Neural crest cell (in vitro differentiated cells): ENCODE measurements at places on chromosomes 6 and 20. TPM values are rescaled to one million over a fixed set of nuclear protein-coding genes. Genes with fewer than 3 reads are reported as not detected.

CRISP3 gene
- not detected in 2 replicates for total RNA-seq

MCM9 gene
- 20.4 and 20.7 TPM in 2 replicates for total RNA-seq

PGC gene
- total RNA-seq: not detected in 2 replicates

DNA sequence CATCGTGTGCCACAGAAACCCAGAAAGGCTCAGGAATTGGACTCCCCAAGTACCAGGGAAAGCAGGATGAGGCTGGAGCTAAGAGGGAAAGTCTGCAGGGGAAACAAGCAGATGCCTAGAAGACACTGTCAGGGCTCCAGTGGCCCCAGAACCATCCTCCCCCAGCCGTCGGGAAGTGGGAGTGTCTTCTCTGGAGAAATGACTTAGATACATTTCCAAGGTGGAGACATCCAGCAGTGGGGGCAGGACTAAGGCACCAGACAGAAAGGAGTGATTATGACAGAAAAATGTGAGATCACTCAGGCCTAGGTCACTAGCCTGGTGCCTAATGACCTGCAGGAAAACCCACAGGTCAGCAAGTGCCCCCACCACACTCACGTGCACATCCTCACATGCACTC is 36.0 kb upstream of the VSX1 start:
- no peak for DNase-seq

DNA sequence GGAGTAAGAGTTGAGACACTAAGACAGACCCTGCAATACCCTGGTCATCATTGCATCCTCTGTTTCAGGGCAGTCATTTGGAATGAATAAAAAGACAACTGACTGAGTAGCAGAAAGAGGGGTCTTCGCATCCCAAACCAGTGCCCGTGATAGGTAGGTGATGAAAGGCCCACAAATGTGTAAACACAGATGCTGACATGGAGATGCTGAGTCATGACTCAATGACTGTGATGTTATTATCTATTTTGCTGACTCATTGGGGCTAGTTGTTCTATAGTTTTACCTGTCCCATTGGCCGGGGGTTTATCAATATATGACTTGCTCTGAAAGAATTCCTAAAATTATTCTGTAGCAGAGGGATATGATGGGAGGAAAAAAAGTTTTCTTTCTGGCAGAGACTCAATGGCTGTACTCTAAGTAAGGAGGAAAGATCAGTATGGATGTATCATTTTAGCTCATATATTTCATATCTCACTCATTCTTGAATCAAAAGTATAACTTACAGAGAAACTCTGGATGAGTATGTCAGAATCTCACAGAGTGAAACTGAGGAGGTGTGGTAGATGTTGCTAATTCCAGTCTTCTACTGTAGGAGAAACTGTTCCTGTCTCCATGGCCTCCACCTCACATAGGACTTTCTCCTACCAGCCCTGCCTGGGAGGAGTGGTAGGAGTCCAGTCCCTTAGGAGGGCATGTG is 119.9 kb upstream of the PREP start:
- no peak for DNase-seq

DNA sequence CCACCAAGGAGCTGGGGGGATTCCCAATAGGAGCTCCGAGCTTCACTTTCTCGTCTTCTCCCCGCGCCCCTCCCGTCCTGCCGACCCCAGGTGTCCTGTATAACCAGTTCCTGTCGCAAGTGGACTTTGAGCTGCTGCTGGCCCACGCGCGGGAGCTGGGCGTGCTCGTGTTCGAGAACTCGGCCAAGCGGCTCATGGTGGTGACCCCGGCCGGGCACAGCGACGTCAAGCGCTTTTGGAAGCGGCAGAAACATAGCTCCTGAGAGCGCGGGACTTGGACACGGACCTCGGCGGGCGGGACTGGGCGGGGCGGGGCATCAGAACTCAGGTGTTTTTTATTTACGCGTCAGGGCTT is 340 bp upstream of the VARS2 start:
- no peak for DNase-seq

DNA sequence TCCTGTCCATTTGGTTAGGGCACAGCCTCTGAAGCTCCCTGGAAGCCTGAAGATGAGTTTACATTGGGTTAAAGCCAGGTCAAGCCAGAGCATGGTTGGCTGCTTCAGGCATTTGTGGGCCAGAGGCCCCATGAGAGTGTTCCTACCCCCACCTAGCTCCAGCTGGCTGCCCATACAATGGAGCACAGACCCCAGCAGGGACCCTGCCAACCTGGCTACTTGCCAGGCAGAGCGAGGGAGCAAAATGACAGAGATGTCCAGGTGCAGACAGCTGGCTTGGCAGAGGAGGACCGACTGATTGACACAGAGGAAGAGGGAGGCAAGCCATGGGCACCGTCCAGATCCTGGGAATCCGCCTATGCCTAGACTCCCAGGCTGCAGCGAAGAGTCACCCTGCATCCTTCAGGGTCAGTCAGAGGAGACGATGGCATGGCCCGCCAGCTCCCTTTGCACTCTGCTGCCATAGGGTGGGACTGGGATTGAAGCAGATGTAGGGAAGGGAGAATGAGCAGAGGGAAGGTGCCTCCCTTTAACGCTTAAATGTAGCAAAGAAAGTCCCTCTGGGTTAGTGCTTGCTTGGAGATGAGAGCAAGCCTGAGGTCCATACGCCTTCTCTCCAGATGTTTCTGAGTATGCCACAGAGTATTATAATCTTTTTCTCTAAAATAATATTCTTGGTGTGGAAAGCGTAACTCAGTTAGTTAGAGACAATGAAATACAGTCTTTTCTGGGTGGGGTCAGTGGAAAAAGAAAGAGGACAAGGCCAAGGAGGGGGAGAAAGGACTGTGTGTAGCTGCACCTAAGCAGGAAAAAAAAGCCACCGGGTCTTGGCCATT is 77.6 kb upstream of the FYN start:
- DNase-seq: no peak

DNA sequence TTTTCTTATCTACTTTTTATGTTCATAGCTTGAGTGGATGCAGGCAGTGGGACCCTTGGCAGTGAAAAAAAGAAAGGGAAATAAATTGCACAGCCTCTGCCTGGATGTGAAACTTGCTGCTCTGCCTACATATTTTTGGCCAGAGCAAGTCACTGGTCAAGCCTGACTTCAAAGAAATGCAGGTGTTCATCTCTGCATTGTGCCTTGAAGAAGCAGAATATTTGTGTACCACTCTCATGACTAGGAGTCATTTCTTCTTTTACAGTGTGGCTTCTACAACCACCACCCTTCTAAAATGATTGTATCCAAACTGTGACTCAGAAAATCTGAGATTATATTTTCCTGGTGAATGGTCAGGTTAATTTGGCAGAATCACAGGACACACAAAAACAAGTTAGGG is 2.5 kb upstream of the KATNA1 start:
- no peak for DNase-seq

DNA sequence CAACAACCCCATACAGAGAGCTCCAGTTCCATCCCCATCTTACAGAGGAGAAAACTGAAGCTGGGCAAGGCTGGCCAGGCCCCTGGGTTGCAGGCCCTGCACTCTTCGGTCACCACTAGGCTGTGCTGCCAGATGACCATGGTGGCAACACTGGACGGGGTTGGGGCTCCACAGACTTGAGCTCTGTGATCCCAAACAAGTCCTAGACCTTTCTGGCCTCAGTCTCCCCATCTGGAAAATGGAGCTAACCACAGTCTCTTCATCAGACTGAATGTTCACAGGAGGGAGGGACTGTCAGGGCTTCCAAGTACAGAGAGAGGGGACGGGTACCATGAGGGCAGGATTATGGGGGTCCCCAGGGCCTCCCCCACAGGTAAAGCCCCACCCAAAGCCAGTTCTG is 41.3 kb upstream of the NOL4L start:
- no peak for DNase-seq

DNA sequence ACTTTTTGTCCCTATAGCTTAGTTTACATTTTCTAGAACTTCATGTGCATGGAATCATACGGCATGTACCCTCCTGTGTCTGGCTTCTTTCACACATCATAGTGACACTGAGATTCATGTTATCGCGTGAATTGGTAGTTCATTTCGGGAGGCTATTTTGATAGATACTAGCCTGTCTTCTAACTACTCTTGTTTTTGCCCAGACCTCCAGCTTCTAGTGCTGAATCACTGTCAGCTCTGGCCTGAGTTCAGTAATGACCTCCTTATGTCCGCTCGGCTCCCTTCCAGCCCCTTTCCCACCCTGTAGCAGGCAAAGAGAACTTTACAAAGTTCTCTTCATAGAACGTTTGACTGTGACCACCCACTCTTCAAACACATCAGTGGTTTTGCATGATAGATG is 14.1 kb downstream of the MYBL2 start:
- no peak for DNase-seq

GRCh38 chr6:88985901-88986300 is 22.5 kb upstream of the RNGTT start:
- no peak for DNase-seq

DNA sequence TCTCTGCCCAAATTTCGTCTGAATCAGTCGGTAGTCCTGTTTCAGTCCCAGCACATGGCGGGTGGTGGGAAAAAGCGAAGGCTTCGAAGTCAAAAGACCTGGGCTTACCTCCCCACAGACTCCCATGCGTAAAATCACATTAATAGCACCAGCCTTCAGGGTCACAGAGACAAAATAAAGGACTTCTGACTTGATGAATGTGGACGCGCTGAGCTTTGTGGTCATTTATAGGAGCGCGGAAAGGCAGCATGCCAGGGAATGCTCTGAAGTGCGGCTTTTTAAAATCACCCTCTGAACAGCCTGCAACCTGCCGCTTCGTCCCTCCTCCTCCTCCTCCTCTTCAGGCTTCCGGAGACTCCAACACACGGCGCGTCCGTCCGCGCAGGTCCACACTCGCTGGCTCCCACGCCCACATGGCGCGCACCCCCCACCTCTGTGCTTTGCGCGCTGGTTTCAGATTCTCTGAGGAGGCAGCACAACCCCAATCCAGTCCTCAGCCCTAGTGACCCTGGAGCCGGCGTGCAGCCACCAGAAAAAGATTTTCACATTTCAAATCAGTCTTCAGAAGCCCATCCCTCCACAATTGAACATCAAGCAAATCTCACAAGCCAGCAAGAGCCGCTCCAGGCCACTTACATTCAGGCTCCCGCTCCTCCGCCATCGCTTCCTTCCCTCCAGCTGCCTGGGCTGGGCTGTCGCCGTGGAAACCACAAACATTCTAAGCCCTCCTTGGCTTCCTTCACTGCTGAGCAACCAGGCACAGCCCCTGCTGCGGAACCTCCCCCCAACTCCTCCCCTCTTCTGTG is at the start of gene C6orf118:
C6orf118 (minus strand) TSS at position 680 of the 806 bp plus-strand sequence; CDS start at position 661, 19 bp downstream.
- peak; percentile 72 for DNase-seq
